NCI-H1105 treated with DMSO at 0.1 percent for 48 hours (cell line): ENCODE measurements at places on chromosomes 3 and 15.

GRCh38 chr15:28725556-28725955 is 13.3 kb upstream of the GOLGA8M start:
- no peak for DNase-seq

- DNase-seq: no peak
These were observed 119.2 kb downstream of the SHQ1 start for GRCh38 chr3:72728958-72729467.

GRCh38 chr15:26711445-26711844 is 61.4 kb downstream of the GABRB3 start:
- DNase-seq: no peak

GRCh38 chr3:157051055-157051454 is 108.9 kb downstream of the CCNL1 start:
- no peak for DNase-seq

DNA sequence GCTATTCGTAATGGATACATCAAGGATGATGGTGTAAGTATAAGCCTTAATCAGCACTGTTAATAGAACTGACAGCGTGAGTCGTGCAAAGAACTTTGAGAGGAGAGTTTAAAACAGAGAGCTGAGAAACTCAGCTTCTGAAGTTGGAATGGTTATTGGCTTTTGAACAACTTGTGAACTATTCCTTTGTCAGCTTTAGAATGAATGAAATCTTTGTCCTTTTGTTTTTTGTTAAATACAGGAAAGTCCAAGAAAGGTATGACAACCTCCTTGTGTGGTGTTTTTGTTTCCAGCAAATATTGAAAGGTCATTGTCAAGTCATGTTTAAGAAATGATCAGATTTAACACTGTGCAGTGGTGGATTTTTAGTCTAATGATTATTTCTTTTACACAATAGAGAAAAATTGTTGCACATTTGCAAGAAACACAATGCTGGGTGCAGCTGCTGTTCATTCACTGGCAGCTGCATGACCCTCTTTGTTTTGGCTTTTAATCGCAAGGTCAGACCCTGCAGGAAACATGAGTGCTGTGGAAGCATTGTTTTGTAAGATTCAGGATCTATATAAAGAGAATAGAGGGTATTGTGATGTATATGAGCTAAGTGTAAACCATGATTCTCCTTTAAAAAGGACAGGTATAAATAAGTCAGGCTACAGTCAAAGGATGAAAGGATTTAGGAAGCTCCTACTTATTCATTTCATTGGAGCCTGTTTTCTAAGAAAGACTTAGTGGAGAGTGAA is 21.7 kb upstream of the ABHD10 start:
- DNase-seq: peak; percentile 35
